Stimulated activated CD4-positive, alpha-beta T cell treated with anti-CD3 and anti-CD28 coated beads, TNF-alpha, amount 100 ng/mL, for 48 hours (primary cell): ENCODE measurements at places on chromosomes 3 and 15.

GRCh38 chr15:61831505-61831921 is 228.7 kb downstream of the VPS13C start:
- no peak for DNase-seq

- DNase-seq, result no peak
Measured at GRCh38 chr15:70541511-70541910, 221.8 kb downstream of the UACA start.

GRCh38 chr15:49621401-49621811 is 558 bp downstream of the DTWD1 start:
- no peak for DNase-seq

DNA sequence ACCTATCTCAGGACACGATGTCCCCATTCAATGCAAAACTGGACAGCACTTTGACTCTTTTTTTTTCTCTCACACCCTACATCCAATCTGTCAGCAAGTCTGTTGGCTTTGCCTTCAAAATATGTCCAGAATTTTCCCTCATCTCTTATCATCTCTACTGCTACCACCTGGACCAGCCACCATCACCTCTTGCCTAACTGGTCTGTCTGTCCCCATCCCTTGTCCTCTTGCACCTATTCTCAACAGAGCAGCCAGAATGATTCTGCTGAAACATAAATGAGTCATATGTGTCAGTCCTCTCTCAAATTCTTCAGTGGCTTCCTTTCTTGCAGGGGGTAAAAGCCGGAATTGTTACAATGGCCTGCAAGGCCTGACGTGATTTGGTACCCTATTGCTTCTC is 105.8 kb downstream of the CYP19A1 start:
- DNase-seq, result no peak

DNA sequence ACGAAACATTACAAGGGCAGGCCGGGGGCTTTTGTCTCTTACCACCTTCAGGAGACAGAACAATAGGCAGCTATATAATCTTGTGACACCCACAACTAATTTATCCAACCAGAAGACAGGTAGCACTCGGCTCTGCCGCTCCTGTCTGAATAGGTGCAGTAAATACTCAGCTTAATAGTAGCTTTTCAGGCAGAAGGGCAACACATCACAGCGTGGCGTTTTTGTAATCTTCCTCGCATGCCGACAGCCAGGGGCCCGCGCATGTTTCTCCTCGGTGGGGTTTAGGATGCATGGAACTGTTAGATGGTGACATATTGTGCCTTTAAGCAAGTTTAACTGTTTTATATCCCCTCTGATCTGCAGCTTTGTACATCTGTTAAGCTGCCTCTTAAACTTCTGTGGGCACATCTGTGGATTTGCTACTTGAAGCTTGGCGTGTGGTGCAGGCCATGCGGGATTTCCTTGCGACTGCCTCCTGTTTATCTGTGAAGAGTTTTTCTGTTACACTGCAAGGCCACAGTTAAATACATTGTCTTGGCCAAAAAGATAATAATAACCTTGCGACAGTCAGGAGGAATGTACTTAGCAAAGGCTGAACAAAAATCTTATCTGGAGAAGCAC is 123.2 kb upstream of the BNIP2 start:
- no peak for DNase-seq

DNA sequence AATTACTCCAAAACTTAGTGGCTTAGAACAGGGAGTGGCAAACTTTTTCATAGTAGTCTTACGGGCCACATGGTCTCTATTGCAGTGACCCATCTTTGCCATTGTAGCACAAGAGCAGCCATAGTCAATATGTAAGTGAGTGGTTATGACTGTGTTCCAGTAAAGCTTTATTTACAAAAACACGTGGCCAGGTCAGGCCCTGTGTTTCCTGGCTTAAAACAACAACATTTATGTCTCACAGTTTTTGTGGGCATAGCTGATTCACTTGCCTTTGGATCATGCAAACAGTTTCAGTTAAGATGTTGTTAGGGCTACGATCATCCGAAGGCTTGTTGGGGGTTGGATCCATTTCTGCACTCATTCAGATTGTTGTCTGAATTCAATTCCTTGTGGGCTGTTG is 103.8 kb downstream of the CHCHD6 start:
- DNase-seq, result no peak

- DNase-seq, result no peak
Measured at GRCh38 chr3:127822682-127823425, 539 bp upstream of the MGLL start.

GRCh38 chr3:51390246-51391074 is 625 bp upstream of the RBM15B start:
- no peak for DNase-seq

DNA sequence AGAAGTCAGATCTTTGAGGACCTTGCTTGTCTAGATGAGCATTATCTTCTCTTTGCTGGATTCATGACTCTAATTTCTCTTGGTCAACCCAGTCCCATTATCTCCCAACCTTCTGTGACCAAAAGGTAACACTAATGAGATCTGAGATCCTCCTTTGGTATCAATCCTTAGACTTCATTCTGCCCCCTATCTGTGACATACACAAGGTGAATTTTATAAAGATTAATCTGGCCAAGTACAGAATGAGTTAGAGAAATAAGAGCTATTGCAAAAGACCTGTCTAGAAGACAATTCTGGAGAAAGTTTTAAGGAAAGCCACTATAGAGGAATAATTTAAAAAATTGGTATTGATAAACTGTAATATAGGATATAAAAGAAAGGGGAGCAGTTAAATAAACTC is 113.8 kb upstream of the KCNMB2 start:
- DNase-seq, result no peak

GRCh38 chr3:98556164-98557130 is 24.7 kb downstream of the GPR15 start:
- peak; percentile 75 for DNase-seq

- no peak for DNase-seq
Measured at GRCh38 chr3:30608598-30608947, 2.2 kb downstream of the TGFBR2 start.

DNA sequence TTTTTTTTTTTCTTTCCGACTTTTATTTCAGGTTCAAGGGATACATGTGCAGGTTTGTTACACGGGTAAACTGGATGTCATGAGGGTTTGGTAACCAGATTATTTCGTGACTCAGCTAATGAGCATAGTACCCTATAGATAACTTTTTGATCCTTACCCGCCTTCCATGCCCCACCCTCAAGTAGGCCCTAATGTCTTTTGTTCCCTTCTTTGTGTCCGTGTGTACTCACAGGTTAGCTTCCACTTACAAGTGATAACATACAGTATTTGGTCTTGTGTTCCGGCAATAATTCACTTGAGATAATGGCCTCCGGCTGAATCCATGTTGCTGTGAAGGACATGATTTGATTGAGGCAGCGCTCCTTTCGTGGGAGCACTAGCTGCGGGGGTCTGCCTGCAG is 402.8 kb upstream of the SGO1 start:
- no peak for DNase-seq

DNA sequence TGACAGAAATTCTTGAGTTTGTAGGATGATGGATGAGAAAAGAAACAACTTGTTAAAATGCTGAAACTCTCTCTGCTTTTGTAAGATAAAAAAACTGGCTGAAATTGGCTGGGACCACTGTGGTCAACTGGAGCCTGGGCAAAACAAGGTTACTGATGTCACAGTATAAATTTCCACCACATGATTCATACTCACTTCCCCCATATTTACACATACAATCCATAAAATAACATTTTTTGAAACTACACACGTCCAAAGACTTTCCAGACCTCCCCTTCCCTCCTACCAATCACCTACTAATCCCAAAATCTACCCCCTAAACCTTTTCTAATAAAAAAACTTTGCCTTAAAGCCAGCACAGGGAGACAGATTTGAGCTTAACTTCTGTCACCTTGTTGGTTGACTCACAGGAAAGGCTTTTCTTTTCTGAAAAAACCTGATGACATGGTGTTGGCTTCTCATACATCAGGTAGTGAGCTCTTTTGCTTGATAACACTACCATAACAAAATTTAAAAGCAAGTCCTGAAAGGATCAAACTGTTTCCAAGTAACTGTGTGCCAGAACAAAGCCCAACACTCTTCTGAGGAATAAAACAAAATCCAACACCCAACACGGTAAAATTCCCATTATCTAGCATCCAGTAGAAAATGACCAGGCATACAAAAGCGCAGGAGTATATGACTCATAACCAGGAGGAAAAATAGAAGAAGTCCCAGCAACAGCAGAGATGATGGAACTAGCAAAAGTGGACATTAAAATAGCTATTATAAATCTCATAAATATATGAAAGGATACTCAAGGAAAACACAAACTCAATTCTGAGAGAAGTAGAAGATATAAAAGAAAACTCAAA is 87.3 kb upstream of the SNRK start:
- DNase-seq, result no peak

DNA sequence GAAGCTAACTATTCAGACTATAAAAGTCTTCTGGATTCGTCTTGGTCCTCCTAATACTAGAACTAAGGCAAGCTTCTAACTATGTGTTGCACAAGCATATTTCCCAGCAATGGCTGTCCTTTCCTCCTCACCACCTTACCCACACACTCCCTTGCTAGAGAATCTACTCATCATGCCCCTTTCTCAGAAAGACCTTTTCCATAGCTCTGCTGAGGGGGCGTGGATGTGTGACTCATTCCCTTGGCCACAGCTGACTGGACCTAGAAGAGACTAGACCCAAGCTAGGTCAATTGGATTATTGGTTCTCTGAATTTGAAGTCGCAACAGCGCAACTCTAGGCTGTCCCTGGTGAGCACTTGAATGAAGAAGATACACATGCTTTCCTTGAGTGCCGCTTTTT is 47.1 kb downstream of the ERC2 start:
- DNase-seq, result peak; percentile 1

DNA sequence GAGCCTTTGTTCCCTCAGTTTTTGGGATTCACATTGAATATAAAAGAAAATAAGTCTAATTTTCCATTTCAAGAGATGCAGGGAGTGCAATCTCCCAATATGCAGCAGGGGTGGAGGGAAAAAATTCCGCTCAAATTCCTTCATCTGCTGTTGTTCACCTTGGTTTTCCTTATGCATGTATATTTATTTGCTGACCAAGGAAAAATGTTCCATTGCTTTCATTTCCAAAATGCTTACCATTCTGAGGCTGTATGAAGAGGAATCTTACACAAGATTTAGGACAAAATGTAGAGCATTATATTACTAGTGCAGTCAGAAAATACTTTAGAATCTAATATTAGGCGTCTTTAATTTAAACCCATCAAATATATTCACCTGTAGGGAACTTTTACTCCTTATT is 863.9 kb downstream of the EPHA3 start:
- no peak for DNase-seq

DNA sequence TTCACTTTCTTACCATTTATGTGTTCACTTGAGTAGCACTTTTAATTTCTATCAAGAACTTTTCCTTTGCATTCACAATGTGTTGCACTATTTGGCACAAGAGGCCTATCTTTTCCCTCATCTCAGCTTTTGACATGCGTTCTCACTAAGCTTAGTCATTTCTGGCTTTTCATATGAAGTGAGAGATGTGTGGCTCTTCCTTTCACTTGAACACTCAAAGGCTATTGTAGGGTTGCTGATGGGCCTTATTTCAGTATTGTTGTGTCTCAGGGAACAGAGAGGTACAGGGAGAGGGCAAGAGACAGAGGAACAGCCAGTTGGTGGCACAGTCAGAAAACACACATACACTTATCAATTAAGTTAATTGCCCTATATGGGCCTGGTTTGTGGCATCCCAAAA is 127.4 kb upstream of the MLF1 start:
- DNase-seq, result no peak

- no peak for DNase-seq
Measured at GRCh38 chr3:71865727-71866126, 80.8 kb upstream of the PROK2 start.

- DNase-seq, result no peak
Measured at GRCh38 chr3:115698851-115699591, 75.7 kb downstream of the GAP43 start.

- DNase-seq, result no peak
Measured at GRCh38 chr3:176785171-176785570, 412.1 kb downstream of the TBL1XR1 start.

DNA sequence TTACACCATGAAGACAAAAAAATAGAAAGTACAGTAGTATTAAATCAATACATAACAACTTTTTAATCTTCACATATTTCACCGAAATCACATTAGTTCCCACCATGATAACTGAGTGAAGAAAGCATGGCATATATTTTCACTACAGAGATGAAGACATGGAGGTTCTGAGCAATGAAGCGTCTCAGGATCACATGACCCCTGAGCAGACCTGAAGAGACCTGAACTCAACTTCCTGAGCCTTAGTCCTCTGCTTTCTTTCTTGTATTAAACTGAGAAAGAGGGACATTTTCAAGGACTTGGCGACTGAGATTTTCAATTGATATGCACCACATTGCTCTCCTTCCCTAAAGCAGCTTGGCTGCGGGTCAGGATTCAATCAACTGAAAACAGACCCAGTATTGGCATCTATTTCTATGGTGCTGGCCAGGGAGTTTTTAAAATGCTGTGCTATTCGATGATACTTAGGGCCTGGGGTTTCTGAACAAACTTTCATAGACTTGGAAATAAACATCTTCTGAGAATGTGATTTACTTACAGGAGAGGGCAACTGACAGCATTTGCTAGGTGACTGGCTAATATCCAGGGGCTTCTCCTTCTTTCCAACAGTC is 165.1 kb downstream of the LSAMP start:
- DNase-seq, result no peak

GRCh38 chr3:107208100-107208499 is 169.1 kb upstream of the CCDC54 start:
- no peak for DNase-seq

DNA sequence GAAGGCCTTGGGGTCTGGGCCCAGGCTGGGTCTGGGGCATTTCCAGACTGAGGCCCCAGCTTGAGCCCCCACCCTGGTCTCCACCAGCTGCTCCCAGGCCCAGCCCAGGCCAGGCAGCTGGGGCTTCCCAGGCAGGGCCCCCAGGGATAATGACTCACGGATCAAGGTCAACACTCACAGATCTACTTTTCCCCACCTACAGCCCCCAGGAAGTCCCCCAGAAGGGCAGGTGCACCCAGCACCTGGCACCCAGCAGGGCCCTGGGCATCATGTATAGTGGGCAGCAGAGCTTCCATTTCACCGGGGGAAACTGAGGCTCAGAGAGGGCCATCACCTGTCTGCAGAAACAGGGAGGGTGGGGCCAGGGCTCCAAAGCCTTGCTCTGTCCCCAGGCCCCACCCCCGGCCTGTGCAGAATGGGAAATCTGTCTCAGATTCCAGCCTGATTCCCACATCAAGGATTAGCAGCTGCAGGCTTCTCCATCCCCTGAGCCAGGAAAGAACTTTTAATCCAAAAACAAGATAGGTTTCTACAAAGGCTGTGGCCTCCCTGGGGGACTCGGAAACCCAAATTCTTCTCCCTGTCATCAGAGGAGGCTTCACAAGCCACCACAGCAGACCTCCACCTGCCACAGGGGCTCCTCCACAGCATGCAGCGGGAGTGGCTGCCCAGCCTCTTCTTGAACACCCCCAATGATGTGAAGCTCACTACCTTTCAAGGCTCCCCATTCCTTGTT is 49.8 kb downstream of the IQSEC1 start:
- DNase-seq, result no peak

DNA sequence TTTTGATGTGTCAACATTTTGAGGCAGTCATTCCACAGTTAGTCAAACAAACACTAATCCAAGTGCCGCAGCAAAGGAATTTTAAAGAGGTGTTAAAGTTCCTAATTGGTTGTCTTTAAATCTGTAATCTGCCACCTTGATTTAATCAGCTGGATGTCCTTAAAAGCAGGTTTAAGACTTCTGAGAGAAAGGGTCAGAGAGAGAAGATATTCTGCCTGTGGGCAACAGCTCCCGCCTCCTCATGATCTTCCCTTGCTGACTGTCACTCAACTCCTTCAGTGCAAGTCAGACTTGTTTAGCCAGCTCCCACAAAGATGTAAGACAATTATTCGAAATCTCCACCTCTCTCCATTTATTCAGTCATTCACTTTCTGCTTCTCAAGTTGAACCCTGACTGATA is 92.6 kb upstream of the MYRIP start:
- DNase-seq, result no peak
